T follicular helper cell (primary cell): ENCODE measurements at places on chromosomes 5 and 9.

DNA sequence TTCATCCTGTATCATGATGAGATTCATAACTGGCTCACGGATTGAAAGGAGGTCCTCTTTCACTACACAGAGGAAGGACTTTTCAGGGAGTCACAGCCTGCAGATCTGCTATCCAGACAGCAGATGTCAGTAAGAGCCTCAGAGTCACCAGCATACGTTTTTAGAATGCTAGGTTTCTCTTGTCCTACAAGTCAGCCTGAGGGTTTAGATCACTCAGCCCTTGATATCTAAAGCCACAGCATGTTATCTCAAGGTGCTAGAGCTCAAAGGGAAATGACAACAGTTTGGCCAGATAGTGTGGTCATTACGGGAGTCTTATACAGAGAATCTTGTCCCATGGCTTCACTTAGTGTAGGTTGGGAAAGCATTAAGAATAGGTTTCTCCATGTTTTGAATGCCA is 30.9 kb upstream of the SLC46A2 start:
- no peak for DNase-seq

DNA sequence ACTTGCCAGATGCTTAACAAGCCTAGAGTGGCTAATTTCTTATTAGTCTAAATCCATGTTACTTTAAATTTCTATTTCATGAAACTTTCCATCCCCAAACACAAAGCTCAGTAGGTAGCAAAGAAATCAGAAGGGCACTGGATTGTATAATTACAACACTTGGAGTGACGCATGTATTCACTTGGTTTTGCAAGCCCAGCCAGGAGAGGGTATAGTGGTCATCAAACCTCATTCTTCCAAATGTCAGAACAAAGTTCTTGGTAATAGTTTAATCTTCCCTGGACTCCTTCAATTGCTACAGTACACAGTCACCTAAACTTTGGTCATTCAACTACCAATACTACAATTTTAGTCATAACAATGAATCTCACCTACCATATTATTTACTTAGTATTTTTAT is 112.1 kb downstream of the SEMA6A start:
- no peak for DNase-seq

DNA sequence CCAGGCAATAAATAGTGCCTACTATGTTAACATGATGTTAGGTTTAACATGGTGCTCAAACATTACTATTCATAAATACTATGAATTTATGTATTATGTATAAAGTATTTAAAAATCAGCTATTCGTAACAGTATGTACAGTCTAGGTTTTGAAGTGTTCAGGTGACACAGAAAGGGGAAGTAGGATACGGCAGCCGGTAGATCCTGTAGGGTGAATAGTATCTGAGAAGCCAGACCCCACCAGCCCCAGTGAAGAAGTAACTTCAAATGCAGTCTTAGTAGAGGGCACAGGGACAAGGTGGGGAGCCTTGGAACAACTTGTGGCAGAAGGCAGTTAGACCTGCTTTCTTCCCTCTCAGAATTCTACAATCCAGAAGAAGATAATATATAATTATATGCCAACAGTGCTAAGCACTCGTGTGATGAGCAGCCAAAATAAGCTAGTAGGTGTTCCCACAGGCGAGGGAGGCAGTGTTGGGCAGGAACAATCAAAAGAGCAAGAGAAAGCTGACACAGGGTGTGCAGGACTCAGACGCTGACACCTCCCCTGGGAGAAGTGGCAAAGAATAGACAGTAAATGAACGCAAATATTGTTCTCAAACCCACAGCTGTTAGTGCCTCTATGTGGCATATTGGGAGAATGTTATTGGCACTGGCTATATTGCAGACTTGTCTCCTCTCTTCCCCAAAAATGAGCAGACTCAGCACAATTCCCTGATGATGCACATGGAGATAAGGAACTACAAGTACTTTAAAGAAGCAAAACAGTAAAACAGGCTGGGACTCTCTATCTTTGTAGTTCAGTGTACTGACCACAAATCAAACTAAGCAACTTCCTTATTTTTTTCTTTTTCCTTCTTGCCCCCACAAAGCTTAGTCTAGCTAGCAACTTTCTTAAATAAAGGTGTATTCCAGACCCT is 4.6 kb downstream of the ZNF367 start:
- DNase-seq, result no peak

- DNase-seq, result no peak
Measured at GRCh38 chr5:34026089-34026761, 16.8 kb downstream of the C1QTNF3 start.

- DNase-seq, result no peak
Measured at GRCh38 chr9:21890696-21891095, 88.3 kb downstream of the MTAP start.

GRCh38 chr9:27929841-27930240 is 356.6 kb upstream of the C9orf72 start:
- no peak for DNase-seq

DNA sequence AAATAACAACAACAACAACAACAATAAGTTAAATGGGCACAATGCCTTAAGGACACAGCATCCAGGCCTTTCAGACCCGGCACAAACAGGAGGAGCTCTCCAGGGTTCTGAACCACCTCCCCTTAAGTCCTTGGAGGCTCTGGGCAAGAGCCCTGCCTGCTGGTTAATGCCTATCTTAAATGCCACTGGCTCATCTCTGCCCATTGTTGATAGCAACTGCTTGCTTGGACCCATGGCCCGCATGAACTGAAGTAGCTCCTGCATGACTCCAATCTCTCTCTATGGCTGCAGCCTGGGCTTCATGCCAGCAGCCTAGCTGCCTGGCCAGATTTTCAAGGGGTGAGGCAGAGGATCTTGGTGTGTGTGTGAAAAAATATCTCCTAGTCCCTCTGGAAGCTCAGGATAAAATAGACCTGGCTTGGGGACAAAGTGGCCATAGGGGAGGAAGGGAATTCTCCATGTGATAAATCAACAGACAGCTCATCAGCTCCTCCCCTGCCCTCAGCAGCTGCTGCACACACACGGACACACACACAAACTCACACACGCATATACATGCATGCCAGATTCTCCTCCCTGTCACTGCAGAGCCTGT is 27.4 kb downstream of the FAM219A start:
- DNase-seq, result no peak

DNA sequence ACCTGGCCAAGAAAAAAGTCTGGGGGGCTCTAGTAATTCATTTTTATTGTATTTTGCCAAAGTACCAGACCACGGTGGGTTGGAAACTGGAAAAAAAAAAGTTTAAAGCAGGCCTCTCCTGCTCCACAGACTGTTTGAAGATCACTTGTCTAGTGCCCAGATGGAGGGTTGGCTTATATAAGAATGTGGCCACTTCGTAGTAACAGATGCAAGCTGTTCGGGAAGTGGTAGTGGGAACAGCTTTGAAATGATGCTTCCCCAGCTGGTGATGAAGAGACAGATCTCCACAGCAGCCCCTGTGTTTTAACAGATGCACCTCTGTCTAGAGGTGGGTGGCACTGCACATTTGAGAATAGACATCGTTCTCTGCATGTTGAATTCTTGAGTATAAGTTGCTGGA is 54.3 kb upstream of the DMRT3 start:
- DNase-seq, result no peak

DNA sequence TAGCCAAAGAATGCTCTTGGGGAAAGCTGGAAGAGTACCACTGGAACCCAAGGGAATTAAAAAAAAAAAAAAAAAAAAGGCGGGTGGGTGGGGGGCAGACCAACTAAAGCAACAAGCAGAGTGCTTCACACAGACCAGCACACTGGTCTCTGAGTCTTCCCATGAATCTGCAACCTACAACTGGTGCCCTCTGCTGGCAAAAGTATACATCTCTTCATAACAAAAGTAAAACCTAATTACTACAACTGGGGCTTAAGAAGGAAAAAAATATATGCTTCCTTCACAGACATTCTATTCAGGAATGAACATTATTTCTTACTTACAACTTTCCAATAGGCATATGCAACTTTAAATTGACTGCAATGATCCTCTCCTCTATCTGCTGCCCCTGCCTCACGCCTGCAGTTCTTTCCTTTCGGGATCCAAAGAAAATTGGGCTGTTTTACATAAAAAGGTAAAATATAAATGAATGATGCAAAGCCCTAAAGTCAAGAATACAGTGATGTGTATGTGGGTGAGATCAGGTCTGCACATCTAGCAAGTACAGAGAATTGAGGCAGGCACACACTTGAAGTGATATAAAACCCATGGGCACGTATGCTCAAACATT is 7.2 kb upstream of the KLHL3 start:
- peak; percentile 56 for DNase-seq

GRCh38 chr5:73378070-73378469 is 70.5 kb downstream of the FOXD1 start:
- DNase-seq, result no peak

DNA sequence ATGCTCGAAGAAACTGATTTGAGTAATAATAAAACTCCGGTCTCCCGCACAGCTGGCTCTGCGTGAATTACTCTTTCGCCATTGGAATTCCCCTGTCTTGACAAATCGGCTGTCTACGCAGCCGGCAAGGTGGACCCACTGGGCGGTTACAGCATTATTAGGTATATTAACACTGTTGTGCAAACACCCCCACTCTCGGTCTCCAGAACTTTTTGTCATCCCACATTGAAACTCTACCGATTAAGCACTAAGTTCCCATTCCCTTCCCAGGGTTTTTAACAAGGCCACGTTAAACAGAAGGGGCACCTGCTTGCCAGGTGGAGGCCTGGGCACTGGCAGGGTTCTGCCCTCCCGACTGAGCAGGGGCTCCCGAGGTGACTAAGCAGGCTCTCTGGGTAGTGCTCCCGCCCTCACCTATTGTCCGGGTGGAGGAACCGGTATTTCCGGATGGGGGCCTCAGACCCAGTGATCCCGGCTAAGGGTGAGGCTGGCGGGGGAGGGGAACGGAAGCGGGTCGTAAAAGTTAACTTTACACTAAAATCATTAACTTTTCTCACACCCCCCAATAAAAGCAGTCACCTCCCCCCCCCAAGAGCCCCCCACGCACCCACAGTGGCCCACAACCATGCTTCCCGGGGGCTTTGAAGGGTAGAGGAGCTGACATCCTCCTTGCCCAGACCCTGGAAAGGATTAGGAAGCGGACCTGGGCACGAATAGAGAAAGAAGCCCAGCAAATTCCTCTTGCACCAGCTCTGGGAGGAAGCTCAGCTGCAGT is 53.5 kb upstream of the TJP2 start:
- DNase-seq, result no peak

- no peak for DNase-seq
Measured at GRCh38 chr5:61402970-61403900, 71.2 kb downstream of the ZSWIM6 start.

DNA sequence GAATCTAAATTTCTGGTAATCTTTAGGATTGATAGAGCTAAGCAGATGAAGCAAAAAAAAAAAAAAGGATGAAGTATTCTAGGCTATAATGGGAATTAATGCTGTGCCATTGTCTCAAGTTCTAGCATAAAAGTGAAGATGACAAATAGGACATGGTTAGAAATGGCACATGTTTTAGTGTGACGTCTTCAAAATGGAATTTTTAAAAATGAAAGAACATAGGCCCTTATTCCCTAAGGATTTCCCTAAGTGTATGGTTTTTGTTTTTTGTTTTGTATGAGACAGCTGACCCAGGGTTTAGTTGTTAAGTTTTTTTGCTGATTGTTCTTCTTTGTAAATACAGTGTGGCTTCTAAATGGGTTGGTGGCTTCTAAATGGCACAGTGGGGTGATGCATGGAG is 7.1 kb downstream of the TLE4 start:
- no peak for DNase-seq

DNA sequence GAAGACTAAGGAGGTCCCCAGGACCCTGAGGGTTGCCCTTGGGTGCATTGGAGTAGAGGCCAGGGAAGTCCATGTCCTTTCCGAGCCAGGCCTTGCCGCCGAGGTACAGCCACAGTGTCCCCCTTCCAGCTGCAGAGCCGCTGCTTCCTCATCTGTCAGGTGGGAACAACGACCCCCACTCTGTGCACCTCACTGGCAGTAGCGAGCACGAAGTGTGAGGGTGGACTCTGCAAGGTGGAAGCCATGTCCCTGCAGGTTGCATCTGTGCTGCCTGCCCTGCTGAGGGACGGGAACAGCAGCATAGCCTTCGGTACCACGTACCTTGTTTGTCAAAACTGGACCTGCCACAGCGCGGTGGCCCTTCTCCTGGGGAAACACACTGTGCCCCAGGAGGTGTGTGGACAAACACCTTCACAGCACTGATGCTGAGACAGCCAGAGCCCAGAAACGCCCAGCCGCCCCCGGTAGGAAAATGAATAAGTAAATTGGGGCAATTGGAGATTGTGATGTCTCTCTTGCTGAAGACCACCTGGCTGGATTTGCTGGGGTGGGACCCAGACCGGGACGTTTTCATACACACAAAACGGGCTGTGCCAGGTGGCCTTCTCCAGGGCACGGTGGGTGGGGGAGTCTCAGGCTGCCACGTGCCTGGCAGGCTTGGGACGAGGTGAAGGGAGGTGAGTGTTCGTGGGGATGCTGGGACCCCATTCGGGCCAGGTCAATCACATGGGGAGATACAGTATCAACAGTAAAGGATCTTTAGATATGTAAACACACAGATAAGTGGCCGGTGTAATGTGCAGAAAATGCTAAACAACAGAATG is 157.3 kb downstream of the RXRA start:
- DNase-seq, result no peak

GRCh38 chr5:111747337-111747736 is 9.7 kb downstream of the NREP start:
- DNase-seq, result no peak

DNA sequence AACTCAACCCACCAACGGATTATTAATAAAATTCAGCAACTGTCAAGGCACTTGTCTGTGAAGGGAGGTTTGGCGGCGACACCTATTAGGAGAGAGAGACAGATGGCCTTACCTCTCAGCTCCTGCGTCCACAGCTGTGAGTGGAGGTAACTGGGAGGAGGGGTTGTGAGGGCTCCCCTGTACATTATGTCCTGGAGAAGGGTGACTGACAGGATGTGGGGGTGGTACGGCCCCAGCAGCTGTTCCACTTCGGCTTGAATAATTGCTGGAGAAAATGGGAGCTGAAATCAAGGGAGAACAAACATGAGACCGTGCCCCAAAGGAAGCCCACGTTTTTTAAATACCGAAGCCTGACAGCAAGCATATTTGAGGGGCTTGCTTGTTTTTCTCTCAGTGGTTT is 353.5 kb upstream of the RFX3 start:
- DNase-seq, result no peak

- DNase-seq, result no peak
Measured at GRCh38 chr5:100890461-100891008, 12.5 kb downstream of the ST8SIA4 start.

- no peak for DNase-seq
Measured at GRCh38 chr5:148014276-148014675, 49.5 kb upstream of the SPINK5 start.

DNA sequence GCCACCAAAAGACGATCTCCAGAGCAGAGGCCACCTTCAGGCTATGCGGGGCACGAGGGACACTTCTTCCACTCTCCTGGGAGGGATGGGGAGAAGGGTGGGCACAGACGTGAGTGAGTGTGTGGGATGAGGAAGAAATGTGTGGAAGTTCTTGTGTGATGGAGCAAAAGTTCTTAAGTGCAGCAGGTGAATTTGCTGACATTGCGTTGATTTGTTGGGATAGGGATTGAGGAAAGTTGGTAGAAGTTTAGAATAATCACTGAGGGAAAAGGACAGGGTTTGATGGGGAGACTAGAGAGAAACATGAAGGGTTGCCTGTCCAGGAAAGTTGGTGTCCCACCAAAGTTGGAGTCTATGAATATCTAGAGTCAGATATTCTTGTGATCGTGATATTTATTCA is 2.2 kb downstream of the AOPEP start:
- no peak for DNase-seq

GRCh38 chr5:51273021-51273420 is 110.2 kb upstream of the ISL1 start:
- no peak for DNase-seq

- no peak for DNase-seq
Measured at GRCh38 chr5:141747152-141748141, 65.4 kb upstream of the ARAP3 start.

GRCh38 chr5:15630441-15630840 is 130.5 kb downstream of the FBXL7 start:
- DNase-seq, result no peak
